ENCODE measurements at places on chromosomes 6 and 20.

DNA sequence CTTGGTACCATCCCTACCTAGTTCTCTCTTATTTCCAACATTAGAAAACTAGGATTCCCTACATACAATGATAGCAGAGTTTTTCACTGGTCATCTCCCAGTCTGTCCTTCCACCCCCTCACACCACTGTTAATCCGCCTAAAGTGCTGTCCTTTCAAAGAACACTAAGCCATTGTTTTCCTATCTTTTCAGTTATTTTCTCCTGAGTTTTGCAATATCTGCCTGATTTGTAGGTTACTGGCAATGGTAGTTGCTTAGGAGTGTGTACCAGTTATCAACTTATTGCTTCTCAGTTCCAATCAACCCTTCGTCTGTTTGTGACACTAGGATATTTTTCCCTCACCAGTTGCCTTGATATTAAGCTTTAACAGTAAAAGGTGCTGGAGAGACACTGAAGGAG lies 135.0 kb downstream of the EPM2A start:
- DNase-seq, result no peak

DNA sequence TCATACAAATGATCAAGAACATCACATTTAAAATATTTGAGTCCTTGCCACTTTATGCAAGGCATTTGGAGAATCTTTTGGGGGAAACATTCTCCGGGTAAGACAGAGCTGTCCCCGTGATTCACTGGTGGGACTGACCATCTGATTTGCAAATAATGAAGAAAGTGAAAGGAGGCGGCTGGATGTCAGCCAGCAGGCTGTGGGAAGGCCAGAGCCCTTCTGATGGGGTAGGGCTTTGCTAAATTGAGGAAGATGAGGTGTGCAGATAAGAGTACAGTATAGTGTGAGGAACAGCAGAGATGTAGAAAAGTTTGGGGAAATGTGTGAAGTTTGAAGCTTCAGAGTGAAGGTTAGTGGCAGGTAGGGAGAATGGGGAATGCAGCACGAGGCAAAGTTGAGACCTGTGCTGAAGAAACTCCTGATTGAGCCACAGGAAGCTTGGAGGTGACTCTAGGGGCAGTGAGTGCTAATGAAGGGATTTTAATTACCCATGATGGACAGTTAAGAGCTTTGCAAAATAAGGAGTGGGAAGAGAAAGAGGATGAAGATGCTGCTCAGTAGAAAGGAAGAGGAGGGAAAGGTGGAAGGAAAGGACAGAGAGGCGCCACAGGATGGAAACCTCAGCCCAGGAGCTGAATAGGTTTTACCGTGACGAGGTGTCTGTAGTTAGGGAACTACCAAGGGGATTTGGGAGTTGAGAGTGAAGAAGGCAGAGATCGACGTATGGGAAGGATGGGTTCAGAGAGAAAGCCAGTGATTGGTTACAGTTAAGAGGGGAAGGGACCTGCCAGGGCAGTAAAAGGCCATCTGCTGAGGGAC lies 68.7 kb downstream of the SNX9 start:
- DNase-seq, result no peak

DNA sequence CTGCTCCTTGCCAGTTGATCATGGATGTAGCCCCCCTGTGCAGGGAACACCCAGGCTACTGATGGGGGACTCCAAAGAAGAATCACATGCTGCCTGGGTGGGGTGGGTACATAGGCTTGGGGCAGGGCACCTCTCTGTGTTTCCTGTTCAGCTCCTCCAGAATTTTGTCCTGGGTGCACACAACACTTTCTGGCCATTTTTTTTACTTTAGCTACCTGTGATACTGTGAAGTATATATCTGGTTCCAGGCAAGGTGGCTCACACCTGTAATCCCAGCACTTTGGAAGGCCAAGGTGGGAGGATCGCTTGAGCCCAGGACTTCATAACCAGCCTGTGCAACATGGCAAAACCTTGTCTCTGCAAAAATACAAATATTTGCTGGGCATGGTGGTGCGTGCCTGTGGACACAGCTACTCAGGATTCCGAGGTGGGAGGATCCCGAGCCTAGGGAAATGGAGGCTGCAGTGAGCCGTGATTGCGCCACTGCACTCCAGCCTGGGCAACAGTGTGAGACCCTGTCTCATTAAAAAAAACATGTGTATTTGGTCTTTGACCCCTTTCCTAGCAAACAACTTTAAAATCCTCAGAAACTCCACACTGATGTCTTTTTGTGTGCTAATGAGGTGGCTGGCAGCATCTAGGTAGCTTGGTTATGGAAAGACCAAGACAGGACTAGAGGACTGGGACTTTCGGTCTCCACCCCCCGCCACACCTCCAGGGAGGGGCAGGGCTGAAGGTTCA lies 14.1 kb downstream of the SLC4A11 start:
- DNase-seq, result no peak

- DNase-seq, result no peak
Measured at GRCh38 chr6:111031151-111031550, 49.3 kb downstream of the RPF2 start.

DNA sequence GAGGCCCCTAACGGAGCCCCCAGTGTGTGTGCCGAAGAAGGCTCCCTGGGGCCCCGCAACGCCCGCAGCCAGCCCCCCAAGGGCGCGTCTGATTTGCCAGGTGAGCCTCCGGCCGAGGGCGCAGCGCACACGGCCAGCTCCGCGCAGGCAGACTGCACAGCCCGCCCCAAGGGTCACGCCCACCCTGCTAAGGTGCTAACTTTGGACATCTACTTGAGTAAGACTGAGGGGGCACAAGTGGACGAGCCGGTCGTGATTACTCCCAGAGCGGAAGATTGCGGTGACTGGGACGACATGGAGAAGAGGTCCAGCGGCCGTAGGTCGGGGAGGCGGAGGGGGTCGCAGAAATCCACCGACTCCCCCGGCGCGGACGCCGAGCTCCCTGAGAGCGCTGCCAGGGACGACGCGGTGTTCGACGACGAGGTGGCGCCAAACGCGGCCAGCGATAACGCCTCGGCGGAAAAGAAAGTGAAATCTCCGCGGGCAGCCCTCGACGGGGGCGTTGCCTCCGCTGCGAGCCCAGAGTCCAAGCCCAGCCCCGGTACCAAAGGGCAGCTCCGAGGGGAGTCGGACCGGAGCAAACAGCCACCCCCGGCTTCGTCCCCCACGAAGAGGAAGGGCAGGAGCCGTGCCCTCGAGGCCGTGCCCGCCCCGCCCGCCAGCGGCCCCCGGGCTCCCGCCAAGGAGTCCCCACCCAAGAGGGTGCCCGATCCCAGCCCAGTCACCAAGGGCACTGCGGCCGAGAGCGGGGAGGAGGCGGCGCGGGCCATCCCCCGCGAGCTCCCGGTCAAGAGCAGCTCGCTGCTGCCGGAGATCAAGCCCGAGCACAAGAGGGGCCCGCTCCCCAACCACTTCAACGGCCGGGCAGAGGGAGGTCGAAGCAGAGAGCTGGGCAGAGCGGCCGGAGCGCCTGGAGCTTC lies 117.0 kb downstream of the RTN4IP1 start:
- peak; percentile 75 for DNase-seq

DNA sequence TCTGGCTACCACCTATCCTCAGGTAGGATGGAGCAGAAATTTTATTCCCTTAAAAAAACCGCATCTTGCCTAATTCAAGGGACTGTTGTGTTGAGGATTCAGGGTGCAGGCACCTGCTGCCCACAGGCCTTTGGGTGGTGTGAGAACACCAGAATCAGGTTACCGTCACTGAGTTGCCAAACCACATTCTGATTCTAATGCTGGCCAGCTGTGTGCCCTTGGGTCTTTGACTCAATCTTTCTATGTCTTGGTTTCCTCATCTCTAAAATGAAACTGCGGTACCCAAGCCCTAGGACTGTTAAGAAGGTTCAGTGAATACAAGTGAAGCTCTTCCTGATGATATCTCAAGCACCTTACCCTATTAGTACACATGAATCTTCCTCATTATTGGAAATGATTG lies 827.3 kb downstream of the DHX35 start:
- DNase-seq, result no peak

GRCh38 chr20:47353692-47354463 lies 2.6 kb downstream of the ZMYND8 start:
- peak; percentile 49 for DNase-seq

GRCh38 chr20:32386091-32386490 lies 28.0 kb downstream of the ASXL1 start:
- no peak for DNase-seq

DNA sequence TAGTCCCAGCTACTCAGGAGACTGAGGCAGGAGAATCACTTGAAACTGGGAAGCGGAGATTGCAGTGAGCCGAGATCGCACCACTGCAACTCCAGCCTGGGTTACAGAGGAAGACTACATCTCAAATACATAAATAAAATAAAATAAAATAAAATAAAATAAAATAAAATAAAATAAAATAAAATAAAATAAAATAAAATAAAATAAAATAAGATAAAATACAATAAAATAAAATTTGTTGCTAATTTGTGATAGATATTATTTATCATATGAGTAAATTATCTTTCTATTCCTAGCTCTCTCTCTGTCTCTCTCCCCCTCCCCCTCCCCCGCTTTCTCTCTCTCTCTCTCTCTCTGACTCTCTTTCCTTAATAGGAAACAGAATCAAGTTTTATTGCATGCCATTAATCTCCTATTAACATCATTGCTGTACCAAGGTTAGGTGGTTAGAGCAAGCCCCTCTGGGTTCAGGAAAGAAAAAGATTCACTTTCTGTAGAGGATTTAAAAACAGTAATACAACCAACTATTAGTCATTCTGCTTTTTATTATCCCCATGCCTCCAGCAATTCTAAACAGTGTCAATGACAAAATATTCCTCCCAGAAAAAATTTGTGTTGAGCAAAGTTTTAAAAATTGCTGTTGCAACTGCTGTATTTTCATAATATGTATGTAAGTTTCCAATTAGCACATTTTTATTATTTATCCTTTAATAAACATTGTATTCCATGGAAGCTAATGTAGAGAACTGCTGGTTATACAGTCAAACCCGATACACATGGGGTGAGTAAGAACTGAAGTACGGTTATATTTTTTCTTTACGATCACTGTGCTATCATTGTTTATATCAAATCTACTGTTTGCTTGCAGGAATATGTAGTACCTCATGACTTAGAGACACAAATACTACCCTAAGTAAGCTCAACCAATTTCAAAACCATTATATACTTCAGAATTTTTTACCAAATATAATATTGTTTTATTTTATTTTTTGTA lies 22.1 kb downstream of the BMP5 start:
- DNase-seq, result no peak

DNA sequence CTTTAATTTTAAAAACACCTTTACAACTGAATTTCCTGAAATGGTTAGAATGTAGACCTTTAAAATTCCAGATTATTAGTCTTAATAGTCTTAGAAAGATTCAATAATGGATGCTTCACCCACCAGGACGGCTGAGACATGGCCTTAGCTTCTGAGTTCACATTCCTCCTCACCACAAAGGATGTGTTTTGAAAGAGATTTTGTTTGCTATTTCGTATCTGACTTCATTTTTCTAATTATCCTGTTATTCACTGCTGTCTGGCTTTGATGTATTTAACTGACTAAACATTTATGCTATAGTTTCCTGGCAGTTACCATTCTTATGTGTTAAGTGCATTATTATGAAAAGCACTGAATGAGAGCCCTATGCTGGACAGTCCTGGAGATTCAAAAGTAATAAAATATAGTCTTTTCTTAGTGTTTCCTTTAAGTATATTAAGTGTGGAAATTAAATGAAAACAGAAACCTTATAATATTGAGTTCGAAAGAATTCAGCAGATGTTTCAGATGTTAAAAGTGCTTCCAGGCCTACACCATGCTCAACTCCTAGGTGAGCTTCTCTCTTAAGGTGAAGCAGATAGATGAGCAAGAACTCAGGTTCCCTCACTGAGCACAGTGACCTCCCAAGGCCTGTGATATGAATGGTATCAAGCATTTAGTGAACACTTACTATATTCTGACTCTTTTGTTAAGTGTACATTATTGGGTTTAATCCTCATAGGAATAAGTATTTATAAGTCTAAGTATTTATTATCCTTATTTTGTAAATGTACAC lies 40.3 kb downstream of the MAP3K4 start:
- no peak for DNase-seq

GRCh38 chr20:10649080-10649796 lies 24.6 kb downstream of the JAG1 start:
- no peak for DNase-seq

DNA sequence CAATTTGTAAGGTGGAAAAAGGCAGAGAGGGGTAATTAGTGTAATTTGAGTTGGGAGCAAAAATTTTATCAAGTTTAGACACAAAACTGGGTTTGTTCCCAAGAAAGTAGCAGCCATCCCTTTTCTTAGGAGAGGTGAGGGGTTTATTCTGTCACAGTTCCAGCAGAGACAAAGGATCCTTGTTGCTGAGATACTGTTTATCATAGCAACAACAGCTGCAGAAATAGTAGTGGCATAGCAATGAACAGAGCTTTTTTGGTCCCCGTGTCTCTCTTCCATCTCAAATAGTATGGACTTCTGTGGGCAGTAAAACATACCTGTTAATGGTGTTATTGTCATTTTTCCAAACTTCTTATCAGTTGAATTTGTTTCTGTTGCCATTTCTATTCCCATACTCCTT lies 23.9 kb downstream of the ZKSCAN8 start:
- DNase-seq, result no peak

- DNase-seq, result peak; percentile 24
Measured at GRCh38 chr6:21039926-21040325, 505.7 kb downstream of the CDKAL1 start.

GRCh38 chr6:108616973-108617372 lies 56.3 kb downstream of the FOXO3 start:
- no peak for DNase-seq

DNA sequence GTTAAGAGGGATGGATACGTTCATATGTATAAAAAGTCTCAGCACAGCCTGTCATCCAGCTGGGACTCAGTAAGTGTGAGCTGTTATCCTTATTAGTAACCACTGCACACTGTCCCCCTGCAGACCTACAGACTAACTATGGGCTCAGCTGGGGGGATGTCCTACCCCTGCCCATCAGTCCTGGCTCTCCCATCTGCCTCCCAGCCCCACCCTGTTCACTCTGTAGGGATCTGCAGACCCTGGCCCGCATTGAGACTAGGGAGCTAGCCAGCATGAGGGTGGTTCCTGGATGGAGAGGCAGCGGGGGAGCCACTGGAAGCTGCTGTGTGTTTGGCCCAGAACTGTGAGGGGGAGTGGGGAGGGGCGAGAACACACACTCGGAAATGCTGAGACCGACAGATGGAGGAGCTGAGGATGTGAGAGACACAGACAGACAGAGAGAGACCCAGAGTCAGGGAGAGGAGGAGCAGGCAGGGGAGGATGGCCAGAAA lies 17.1 kb downstream of the XKR7 start:
- DNase-seq, result peak; percentile 53

DNA sequence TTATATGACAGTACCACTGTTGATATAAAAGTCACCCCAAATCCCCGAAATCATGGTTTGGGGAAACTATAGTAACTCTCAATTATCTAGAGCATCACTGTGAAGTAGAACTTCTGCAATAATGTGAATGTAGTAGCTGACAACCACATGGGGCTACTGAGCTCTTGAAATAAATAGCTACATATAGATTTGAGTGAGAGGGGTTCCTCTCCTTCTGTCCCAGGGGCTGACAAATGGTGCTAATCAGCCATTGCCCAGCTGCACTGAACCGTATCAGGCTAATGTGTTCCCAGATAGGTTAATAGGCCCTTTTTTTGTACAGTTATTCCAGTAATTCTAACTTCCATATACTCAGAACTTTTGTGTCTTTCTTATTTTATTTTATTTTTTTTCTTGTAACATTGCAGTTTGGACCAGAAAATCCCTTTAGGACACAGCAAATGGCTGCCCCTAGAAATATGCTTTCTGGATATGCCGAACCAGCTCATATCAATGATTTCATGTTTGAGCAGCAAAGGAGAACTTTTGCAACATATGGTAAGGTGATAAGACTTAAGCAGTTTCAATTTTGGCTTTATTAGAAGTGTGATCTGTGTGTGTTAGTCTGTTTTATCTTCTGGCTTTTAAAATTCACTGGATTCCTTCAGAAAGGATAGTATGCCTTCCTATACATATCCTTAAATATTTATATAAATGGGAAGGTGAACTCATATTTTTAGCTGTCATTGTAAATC lies 21.1 kb downstream of the CDC40 start:
- peak; percentile 54 for DNase-seq

Measured in eye (tissue), 1 donor.